A549 (cell line): ENCODE measurements at places on chromosomes 4 and X. TPM values are rescaled to one million over a fixed set of nuclear protein-coding genes. Genes with fewer than 3 reads are reported as not detected.

The ARR3 gene
- not detected in 3 replicates for polyA plus RNA-seq

The H2BW2 gene
- not detected in 3 replicates for polyA plus RNA-seq

The STATH gene
- not detected in 3 replicates for polyA plus RNA-seq

The MAGEA2 gene
- polyA plus RNA-seq, result 0.04 to 0.05 TPM in 2 of 3 replicates, not detected in the other

The GYPB gene
- polyA plus RNA-seq, result not detected in 3 replicates
